ENCODE measurements at places on chromosomes 5 and 9.

- no peak for DNase-seq
Observed at GRCh38 chr9:121558473-121558872, 58.8 kb upstream of the GGTA1 start.

GRCh38 chr5:61817472-61818326, 485.6 kb downstream of the ZSWIM6 start:
- peak; percentile 19 for DNase-seq

GRCh38 chr5:68329554-68330255, 114.1 kb downstream of the PIK3R1 start:
- DNase-seq = no peak

GRCh38 chr5:96316487-96316886, 116.6 kb downstream of the PCSK1 start:
- DNase-seq = no peak

DNA sequence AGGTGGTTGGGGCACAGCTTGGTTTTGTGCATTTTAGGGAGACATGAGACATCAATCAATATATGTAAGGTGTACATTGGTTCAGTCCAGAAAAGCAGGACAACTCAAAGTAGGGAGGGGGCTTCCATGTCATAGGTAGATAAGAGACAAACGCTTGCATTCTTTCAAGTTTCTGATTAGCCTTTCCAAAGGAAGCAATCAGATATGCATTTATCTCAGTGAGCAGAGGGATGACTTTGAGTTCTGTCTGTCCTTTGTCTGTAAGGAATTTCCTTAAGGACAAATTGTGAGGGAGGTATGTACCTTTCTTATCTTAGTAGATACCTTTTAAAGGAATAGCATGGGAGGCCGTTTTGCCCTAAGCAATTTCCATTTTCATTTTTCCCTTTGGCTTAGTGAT, 63.3 kb downstream of the COL15A1 start:
- no peak for DNase-seq

- DNase-seq = no peak
Observed at GRCh38 chr5:127192836-127193338, 97.7 kb upstream of the MEGF10 start.

DNA sequence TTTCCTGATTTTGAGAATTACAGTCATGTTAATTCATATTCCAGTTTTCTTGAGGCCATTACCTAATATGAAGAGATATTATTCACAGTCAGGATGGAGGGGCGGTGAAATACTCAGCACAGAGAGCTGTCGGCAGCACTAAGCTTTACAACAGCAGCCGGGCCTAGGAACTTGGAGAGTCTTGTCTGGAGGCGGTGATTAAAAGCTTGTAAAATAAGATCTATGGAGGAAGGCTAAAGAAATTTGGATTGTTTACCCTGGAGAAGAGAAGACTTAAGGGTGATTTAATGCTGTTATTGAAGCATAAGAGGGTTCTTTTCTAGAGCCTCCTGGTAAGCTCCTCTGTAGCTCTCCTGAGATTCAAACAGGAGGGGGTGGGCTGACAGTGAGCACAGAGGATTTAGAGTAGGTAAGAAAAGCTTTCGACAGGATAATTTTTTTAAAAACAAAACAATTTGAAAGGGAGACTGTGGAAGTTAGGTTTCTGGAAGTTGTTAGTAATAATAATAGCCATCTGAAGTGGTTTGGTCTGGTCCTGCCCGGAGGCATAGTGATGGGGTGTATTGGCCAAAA, 406.3 kb upstream of the ADAMTSL1 start:
- no peak for DNase-seq

- DNase-seq = no peak
Observed at GRCh38 chr5:95401626-95402025, 10.5 kb downstream of the FAM81B start.

- no peak for DNase-seq
Observed at GRCh38 chr9:109708451-109708945, 71.5 kb upstream of the PALM2AKAP2 start.

DNA sequence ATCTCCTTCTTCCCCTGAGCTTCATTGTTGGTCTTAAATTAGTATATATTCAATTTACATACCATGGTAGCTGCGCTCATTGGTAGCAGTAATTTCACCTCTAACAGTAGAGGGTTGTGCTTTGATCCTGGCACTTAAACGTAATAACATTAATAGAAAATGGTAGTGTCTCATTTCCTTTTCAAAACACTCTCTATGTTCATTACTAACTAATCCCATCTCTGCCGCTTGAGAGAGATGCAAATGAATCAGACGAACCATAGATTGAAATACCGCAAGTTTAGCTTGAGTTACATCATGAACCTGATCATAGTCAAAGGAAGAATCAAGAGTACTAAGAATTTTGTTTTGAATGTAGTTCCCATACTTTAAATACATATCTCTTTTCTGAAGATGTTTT, 2.2 kb downstream of the THBS4 start:
- no peak for DNase-seq

- no peak for DNase-seq
Observed at GRCh38 chr5:133938929-133939328, 29.5 kb downstream of the C5orf15 start.

GRCh38 chr9:123000371-123001068, 32.9 kb upstream of the GPR21 start:
- DNase-seq = no peak

DNA sequence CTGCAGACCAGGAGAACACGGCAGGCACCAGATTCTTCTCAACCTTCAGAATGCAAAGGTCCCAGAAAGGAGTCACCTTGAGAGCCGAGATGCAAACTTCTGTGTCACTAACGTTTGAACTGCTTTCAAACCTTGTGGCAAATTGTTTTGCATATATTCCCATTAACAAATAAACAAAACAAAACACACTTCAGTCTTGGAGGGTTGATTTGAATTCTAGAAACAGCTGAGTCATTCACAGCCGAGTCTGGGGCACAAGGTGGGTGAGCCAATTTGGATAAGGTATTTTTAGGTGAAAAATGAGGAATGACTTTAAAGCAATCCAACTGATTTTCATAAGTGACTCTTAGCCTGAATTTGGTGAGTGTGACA, 38.8 kb upstream of the ANKRD33B start:
- no peak for DNase-seq

DNA sequence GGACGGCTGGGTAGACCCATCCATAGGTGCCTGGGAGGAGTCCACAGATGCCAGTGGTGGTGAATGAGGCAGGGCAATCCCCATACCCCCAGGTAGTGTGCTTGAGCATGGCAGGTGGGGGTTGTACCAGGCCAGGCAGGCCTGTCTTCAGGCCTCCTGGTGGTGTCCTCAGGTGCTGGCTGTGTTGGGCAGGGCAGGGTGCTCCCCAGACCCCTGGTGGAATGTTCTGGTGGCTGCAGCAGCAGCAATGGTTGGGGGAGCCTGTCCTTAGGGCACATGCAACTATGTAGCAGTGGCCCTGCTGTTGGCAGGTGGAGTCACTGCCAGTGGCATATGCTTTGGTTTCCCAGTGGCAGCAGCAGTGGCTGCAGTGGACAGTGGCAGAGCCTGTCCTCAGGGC, 10.0 kb downstream of the ALG2 start:
- no peak for DNase-seq

DNA sequence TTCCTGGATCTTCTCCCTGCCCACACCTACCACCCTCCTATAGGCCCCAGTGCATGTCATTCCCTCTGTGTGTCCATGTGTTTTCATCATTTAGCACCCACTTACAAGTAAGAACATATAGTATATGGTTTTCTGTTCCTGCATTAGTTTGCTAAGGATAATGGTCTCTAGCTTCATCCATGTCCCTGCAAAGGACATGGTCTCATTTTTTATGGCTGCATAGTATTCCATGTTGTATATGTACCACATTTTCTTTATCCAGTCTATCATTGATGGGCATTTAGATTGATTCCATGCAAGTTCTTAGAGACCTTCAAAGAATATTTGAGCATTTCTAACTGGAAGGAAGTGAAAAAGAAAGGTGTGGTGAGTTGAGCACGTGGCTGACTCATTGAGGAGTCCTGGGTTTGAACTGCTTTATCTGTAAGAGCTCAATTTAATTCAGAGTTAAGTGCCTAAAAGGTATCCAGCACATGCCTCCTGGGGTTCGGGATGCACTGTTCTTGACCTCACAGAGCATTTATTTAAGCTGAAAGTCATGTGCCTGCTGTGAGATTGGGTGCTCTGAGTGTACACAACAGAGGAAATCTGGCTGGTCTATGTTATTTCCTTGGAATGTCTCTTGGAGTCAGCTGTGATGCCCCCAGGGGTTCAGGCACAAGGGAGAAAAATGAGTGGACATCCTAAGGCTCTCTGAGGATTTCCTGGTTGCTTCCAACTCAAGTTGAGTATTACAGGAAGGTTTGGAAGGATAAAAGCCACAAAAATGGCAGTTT, 56.4 kb downstream of the SH3GL2 start:
- DNase-seq = no peak

- DNase-seq = no peak
Observed at GRCh38 chr5:132226516-132227234, 978 bp downstream of the P4HA2 start.

DNA sequence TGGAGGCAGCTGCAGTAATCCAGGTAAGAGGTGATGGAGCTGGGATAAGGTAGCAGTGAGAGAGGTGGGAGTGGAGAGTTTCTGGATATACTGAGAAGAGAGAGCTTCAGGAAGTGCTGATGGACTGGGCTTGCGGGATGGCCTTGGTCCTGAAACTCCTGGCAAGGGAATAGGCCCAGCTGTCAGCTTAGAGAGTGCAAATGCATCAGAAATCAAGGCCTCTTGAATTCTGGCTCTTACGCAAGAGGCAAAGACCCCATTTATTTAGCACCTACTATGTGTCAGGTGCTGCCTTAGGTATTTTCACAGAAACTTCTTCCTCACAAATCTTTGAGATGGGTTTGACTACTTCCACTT, 227.2 kb upstream of the MAP3K1 start:
- no peak for DNase-seq

DNA sequence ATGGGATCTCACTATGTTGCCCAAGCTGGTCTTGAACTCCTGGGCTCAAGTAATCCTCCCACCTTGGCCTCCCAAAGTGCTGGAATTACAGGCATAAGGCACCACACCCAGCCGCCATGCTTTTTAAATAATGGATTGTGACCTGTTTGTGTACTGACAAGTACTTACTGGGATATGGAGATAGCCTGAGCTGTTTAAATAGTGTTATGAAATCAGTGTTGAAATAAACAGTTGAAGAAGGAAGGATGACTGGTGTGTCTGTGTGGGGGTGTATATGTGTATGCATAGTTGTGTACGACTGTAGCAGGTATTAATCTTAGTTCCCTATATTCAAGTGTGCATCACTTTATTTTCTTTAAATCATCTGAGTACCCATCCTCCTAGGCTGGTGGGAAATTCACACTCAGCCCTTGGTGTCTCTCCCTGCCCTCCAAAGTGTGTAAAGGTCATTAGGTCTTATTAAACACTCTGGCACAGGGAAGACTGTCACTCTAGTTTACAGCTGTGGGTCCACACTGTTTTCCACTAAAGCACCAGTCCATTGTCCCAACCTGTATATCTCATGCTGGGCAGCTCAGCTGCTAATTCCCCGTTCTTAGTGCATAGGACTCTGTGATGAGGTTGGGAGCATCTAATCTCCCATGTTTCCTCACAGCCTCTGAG, 91.0 kb downstream of the SNX18 start:
- no peak for DNase-seq

DNA sequence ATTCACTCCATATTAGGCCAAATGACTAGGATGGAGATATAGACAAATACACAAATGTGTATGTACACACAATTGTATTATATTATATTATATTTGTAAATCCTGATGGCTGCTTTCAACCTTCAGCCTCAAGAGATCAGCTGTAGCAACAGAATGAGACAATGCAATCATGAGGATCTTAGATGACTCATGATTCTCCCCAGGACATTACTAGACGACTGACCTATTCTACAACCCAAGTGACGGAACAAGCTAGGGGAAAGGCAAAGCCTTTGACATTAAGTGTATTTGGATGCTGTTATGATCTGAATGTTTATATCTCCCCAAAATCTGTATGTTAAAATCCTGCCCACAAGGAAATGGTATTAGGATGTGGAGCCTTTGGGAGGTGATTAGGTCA, 66.5 kb downstream of the COX7C start:
- DNase-seq = no peak

DNA sequence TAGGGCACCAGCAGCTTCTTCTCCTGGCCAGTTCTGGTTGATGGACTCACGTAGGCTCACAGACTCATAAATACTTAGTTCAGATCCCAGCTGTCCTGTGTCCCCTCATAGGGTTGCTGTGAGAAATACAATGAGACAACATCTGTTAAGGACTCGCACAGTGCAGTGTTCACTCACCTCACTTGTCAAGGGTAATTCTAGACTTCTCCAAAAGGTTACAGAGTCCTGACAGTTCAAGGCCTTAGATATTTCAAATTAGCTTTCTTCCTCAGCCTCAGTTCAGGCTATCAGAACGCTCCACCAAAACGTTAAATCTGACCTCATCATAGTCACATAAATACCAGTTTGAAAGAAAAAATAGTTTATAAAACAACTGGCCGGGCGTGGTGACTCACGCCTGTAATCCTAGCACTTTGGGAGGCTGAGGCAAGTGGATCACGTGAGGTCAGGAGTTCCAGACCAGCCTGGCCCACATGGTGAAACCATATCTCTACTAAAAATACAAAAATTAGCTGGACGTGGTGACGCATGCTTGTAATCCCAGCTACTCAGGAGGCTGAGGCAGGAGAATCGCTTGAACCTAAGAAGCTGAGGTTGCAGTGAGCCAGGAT, 106.3 kb downstream of the UGCG start:
- no peak for DNase-seq

- DNase-seq = peak; percentile 7
Observed at GRCh38 chr9:28212979-28213378, 639.7 kb upstream of the C9orf72 start.

- no peak for DNase-seq
Observed at GRCh38 chr9:96554801-96555566, 64.7 kb downstream of the CDC14B start.

DNA sequence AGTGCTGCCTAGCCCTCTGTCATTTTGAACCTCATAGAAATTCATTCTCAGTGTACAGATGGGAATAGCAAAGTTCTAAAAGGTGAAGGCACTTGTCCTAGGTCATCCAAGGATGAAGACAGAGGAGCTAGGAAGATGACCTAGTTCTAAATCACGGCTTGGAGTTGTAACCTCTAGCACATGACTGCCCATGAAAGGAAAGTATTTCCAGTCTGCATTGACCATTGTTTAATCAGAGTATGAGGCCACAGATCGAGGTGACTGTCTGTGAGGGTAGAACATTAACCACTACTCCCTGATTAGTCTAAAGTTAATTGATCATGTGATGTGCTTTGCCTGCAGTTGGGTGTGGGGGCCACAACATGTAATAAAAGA, 674 bp upstream of the TNFSF15 start:
- DNase-seq = no peak

GRCh38 chr9:125463926-125464325, 202.3 kb downstream of the GAPVD1 start:
- no peak for DNase-seq

GRCh38 chr5:1140171-1140817, 28.4 kb upstream of the SLC12A7 start:
- no peak for DNase-seq

- DNase-seq = no peak
Observed at GRCh38 chr5:113632996-113633395, 119.5 kb downstream of the YTHDC2 start.

GRCh38 chr5:52770287-52770939, 17.3 kb upstream of the ITGA1 start:
- DNase-seq = no peak

GRCh38 chr5:112612663-112613062, 125.0 kb upstream of the APC start:
- no peak for DNase-seq

Data from AG09319 (cell line).